Stimulated activated CD4-positive, alpha-beta T cell treated with anti-CD3 and anti-CD28 coated beads, Interleukin-2, amount 100 ng/mL, for 4 hours (primary cell): ENCODE measurements at places on chromosomes 3 and 15.

- no peak for DNase-seq
Measured at GRCh38 chr15:78623786-78624497, 3.1 kb upstream of the CHRNA3 start.

GRCh38 chr15:56208185-56208584 lies 35.5 kb downstream of the RFX7 start:
- DNase-seq = no peak

DNA sequence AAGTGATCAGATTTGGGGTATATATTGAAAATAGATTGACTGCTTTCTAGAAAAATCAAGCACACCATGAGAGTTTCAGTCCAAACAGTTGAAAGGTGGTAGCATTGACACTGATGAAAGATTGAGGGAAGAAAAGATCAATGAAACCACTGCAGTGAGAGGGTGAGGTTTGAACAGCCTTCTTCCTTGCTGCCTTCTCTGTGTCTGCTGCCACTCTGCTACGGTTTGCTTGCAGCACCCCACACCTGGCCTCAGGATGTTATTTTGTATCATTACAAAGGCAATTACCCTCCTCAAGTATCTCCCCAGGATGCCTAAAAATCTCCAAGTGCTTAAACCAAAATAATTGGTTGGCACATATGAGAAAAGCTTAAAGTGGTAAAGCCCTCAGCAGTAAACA lies 683.6 kb upstream of the ARPP21 start:
- DNase-seq = no peak

GRCh38 chr3:38382506-38383080 lies 36.0 kb downstream of the XYLB start:
- DNase-seq = no peak

DNA sequence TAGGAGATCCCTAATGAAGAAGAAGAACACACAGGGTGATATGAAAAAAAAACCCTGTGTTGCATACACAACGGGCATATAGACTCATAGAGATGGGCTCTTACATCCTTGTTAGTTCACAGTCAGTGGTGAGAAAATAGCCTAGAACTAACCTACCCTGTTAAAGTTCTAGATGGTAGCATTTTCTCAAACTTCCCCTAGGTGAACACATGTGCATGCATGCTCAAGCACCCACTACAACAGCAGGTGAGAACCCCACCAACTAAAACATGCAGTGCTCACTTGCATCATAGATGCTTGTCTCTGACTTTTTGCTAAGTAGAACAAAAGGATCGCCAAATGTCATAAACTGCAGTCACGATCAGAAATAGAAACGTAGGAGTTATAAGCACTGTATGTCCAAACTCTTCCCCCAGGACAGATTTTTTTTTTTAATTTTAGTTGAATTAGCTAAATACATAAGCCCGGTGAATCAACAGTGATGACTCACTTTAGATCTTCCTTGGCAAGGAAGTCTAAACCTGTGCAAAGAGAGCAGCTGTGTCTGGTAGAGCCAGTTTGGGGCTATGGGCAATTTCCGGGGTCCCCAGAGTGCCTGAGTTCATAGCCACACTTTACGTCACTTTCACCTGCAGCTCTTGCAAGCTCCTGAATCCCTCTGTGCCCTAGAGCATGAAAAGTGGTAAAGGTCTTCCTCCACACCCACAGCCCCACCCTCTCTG lies 96.2 kb upstream of the SEMA6D start:
- DNase-seq = no peak

DNA sequence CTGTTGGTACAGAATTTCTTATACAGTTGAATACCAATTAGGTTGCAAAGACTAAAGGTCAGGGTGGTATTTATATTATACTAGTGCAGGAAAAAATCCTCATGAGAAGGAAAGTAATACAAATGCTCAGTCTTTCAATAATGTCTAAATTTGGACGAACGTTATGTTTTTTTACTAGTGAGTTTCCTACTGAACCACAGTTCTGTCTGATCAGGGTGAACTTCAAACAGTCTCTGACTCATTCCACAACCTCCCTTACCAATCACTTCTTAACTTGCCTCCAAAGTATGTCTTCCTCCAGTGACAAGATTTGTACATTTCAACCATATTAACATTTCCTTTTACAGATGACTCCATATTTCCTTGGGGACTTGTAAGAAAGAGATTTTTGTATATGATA lies 3.4 kb downstream of the TMEM212 start:
- no peak for DNase-seq

DNA sequence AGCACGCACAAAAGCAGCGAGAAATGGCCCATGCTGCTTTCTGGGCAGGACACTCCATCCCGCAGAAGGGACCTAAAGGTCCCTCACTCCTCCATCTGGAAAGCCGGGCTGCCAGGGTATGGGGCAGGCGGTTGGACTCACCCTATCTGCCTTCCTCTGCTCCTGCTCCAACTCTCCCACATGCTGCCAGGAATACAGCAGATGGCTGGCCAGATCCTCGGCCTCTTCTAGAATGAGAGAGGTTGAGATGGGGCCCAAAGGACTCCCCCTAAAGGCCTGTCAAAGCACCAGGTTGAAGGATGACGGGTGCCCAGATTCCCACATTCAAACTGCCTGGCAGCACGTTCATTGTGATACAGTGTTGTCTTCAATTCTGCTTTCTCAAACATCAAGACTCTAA lies 85.1 kb upstream of the C2CD4B start:
- DNase-seq = no peak

DNA sequence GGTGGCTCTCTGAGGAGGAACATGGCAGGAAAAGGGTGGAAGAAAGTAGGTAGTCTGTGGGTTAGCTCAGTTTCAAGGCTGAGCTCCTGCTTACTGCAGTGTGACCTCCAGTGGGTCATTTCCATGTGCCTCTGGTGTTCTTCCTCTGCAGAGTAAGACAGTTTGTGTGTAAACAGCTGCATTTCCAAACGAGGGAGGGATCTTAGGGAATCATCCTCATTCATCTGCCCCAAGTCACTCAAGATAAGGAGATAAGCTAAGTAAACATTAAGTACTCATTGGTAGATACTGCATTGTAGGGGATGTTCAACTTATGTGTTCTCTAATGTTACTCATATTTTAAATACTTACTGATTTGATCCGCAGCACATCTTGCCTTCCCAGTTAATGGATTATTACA lies 83.6 kb downstream of the CLSTN2 start:
- no peak for DNase-seq

GRCh38 chr3:32596909-32597369 lies 26.3 kb upstream of the DYNC1LI1 start:
- no peak for DNase-seq

DNA sequence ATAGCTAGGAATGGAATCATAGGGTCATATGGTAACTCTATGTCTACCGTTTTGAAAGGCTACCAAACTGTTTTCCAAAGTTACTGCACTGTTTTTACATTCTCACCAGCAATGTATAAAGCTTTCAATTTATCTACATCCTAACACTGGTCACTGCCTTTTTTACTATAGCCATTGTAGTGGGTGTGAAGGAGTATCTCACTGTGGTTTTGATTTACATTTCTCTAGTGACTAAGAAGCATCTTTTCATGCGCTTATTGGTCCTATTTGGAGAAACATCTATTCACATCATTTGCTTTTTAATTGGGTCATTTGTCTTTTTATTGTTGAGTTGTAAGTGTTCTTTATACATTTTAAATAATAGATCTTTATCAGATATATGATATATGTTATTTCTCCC lies 53.3 kb downstream of the PIK3R4 start:
- no peak for DNase-seq

GRCh38 chr15:57387564-57388076 lies 11.3 kb downstream of the CGNL1 start:
- no peak for DNase-seq

DNA sequence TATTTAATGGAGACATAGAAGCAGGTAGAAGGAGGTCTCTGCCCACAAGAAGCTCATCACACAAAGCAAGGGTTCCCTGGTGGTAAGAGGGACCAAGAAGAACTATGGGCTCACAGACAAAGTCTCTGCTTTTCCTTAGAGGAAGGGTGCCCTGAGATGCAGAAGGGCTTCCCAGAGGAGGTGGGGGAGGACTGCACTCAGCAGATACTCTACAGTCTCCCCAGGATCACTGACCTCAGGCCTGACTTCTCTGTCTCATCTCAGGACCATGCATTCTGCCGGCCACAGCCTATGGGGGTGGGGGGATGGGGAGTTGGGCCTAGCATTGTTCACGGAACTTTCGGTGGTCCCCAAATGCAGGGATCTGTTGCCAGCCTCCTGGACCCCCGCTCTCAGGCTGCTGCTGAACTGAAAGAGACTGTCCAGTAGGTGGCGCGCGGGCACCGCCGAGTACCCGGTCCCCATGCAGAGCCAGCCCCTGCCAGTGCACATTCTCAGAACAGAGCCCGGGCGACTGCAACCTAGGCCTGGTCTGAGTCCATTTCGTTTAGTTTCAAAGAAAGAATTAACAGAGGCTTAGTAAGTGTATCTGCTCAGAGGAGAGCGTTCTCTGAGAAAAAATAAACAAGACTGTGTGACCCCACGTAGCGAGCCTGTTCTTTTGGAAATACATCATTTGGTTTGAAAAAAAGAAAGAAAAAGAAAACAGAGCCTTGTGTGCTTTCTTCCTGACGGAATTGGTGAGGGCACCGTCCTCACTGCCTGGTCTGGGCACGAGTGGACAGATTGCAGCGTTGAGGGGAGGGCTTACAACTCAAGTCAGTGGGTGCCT lies 74.1 kb downstream of the LRTM1 start:
- no peak for DNase-seq

GRCh38 chr3:102002056-102002455 lies 152.7 kb downstream of the NFKBIZ start:
- DNase-seq = no peak

DNA sequence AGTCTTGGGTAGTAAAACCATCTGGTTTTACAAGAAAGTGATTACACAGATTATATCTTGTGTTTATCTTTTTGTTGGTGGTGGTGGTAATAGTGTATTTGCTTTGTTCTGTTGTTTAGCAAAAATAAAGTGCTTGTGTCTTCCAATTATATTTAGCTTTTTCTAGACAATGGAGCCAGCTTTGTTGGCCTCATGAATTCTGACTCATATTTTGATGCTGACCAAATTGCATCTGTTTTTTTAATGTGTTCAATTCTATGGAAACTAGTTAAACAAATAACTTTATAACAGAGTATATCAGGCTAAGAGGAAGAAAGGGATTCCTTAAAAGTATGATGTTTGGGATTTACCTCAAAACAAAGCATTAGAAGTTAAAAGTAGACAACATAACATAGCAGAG lies 69.3 kb upstream of the BFSP2 start:
- no peak for DNase-seq

- no peak for DNase-seq
Measured at GRCh38 chr3:69320871-69321271, 65.0 kb downstream of the FRMD4B start.

DNA sequence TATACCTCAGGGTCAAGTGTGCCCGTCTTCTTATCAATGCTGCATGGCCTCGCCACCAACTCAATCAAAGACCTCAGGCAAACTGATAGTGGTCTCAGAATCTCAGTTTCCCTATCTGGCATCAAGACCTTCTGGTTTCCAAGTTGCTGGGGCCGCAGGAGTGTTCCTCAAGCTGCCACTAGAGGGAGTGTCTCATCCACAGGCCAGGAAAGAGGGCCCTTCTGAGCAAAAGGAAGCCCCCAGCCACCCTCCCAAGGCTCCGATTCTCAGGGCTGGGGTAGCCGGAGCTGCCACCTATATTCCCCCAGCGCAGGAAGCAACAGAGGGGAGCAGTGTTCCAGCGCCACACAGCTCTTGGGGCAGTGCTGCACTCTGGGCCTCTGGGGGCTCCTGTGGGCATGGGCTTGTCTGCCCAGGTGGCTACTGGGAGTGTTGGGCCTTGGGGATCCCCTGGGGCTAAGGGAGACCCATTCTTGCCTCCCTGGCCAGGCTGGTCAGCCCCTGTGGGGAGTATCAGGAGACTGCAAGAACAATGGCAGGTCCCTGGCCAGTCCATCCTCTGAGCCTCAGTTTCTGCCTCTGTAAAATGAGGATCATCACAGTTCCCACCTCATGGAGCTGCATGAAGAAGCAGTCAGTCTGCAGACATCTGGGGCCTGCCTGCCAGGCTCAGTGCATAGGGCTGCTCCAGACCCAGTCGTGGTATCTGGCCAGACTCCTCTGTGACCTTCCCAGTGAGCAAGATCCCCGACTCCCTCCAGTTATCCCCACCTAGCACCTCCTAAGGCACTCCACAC lies 23.4 kb upstream of the SEC13 start:
- peak; percentile 37 for DNase-seq

DNA sequence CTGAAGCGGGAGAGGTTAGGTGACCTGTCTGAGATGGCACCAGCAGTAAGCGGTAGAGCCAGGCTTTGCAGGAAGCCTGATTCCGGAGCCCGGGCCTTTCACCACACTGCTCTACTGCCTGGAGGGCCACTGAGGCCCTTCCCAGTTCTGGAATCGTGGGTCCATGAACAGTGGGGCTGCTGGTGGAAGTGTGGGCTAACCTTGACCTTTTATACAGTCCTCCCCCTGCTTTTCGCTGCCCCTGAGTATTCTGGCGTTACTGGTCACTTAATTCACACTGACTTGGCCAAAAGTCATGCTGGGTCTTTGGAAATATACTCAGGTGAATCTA lies 2.6 kb upstream of the ABTB1 start:
- no peak for DNase-seq

GRCh38 chr3:73521734-73522336 lies 102.9 kb downstream of the PDZRN3 start:
- DNase-seq = no peak

DNA sequence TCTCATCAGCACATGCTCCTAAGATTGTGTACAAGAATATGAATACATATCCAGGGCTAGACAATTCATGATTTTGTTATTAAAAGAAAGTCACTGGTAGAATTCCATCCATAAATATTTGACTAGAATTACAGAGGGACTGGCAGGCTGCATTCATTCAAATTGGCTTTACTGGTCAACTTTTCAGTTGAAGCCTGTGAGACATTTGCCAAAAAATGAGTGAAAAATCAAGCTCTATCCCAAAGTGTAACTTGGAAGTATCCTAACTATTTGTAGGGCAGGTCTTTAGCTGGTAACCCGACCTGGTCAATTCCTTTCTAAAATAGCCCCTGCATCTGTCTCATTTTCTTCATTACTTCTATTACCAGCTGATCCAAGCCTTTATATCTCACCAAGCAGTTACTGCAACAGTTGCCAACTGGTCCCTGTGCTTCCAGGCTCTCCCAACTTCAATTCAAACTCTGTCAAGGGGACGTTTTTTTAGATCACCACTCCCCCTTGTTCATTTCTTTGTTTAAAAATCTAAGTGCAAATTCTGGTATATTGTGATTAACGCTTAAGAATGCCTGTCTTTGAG lies 173.1 kb upstream of the TBL1XR1 start:
- DNase-seq = no peak

GRCh38 chr15:32682569-32682968 lies 35.2 kb upstream of the GREM1 start:
- no peak for DNase-seq

GRCh38 chr15:74798388-74799254 lies 14.0 kb upstream of the LMAN1L start:
- DNase-seq = no peak

GRCh38 chr3:119759962-119760361 lies 21.9 kb upstream of the NR1I2 start:
- no peak for DNase-seq

GRCh38 chr15:78800189-78800588 lies 11.1 kb downstream of the ADAMTS7 start:
- DNase-seq = no peak

- no peak for DNase-seq
Measured at GRCh38 chr3:185094697-185095096, 58.2 kb downstream of the C3orf70 start.
